IPS-NIHi11 (cell line): ENCODE measurements at places on chromosomes 3 and 15.

DNA sequence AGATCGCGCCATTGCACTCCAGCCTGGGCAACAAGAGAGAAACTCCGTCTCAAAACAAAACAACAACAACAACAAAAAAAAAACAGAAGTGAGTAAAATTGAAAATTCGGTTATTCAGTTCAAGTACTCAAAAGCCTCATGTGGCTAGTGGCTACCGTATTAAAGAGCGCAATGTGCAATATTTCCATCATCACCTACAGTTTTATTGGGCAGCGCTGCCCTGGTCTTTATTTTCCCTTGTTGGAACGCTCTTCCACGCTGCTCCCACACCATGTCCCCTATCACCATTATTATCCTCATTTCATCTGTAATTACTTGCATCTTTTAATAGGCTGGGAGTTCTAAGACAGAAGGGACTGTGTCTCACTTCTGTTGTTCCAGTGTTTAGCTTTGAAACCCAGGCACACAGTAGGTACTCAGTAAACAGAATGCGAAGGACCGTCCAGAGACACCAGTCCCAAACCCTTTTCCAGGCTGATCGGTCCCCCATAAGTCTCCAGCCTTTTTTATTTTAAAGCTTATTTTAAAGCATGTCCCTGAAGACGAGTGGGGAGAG lies 423 bp upstream of the HACD3 start:
- no peak for DNase-seq

GRCh38 chr3:14549256-14549919 lies 9.2 kb upstream of the GRIP2 start:
- DNase-seq = no peak

- DNase-seq = no peak
Observed at GRCh38 chr3:72577190-72577589, 271.1 kb downstream of the SHQ1 start.

- peak; percentile 69 for DNase-seq
Observed at GRCh38 chr3:167406876-167407492, 26.9 kb upstream of the ZBBX start.

GRCh38 chr3:25621087-25621486 lies 43.6 kb downstream of the TOP2B start:
- DNase-seq = no peak

GRCh38 chr3:36698314-36698713 lies 66.0 kb downstream of the DCLK3 start:
- no peak for DNase-seq

DNA sequence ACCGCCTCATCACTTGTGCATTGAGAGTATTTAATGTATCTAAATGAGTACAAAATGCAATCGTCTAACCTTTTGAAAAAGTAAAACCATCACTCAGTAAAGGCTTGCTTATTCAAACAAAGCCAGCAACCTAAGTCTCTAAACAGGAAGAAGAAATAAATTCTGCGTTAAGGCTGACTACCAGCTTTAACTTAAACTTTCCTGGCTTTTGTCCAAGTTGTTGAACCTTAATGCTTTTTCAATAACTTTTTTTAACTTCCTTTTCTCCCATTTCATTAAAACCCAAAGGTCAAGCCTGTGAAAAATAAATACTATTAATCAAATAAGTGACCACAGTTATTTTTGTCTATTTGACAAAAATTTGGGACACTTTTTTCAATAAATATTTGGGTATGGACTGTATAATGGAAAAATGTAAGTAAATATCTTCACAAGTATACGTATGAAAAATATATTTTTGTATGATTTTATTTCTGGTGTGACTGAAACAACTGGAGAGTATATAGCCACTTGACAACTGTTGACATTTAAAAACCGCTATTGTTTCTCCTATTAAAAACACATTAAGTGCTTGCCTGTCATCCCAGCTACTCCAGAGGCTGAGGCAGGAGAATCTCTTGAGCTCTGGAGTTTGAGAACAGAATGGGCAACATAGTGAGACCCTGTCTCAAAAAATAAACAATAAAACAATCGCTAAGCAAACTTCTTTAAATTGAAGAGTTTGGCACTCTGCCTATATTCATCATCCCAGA lies 2.9 kb downstream of the KLHL24 start:
- no peak for DNase-seq

GRCh38 chr3:172511783-172512762 lies 11.2 kb downstream of the TNFSF10 start:
- no peak for DNase-seq

DNA sequence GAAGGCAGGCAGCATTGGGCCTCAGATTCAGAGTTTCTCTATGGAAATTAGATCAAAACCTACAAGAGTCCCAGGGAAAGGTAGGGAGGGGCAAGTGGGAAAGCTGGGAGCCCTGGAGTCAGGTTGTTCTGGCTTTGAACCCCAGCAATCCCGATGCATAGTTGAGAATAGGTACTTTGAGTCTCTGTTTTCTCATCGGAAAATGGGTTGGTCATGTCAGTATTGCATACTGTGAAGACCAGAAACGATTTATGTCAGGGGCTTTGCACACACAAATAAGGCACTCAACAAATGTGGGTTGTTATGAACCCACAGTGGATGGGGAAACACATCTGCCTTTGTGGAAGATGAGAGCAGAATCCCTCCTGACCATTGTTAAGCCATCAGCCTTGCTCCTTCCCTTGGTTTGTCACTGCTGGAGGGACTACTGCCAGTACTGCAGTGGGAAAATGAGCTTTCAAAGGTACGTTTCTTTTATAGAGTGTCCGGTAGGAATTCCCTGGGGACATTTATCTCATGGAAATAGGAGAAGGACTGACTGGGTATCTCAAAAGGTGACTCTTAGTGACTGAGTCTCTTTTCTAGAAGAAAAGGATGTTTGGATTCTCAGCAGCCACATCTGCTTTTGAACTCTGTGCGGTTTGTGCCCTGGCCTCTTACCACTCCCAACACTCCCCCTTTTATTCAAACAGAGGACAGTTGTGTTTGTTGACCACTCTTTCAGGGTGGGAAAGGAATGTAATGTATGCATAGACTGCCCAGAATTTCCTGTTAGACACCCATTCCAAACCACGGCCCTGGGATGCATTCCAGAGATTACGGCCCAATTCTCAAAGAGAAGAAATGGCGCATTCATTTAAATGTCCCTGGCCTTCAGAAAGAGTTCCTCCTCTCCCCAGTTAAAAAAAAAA lies 54.6 kb upstream of the VILL start:
- no peak for DNase-seq

DNA sequence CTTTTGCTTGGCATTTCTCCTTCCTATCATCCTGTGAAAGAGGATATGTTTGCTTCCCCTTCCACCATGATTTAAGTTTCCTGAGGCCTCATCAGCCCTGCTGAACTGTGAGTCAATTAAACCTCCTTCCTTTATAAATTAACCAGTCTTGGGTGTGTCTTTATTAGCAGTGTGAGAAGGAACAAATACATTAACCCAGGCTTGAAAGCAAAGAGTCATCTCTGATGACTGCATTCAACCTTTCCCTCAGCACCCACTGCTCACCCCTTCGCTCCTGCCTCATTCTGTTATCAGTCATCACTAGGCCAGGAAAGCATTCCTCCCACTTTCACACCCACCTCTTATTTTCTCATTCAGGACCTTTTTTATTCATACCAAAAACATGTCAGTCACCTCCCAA lies 59.6 kb upstream of the CASR start:
- no peak for DNase-seq

DNA sequence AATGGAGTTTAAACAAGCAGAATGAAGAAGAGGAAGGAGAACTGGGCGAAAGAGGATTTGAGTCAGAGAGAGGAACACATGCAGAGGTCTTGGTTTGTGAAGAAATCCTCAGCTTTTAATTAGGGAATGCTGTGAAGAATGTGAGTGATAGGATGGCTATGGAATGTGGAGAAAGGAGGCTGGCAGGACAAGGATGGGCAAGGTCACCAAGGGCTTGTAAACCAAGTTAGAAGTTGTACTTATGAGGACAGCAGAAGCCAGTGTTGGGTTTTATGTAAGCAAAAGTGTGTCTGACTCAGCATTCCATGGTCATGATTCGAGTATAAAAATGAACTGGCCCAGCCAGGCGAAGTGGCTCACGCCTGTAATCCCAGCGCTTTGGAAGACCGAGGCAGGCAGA lies 60.0 kb upstream of the IL12A start:
- DNase-seq = peak; percentile 31

DNA sequence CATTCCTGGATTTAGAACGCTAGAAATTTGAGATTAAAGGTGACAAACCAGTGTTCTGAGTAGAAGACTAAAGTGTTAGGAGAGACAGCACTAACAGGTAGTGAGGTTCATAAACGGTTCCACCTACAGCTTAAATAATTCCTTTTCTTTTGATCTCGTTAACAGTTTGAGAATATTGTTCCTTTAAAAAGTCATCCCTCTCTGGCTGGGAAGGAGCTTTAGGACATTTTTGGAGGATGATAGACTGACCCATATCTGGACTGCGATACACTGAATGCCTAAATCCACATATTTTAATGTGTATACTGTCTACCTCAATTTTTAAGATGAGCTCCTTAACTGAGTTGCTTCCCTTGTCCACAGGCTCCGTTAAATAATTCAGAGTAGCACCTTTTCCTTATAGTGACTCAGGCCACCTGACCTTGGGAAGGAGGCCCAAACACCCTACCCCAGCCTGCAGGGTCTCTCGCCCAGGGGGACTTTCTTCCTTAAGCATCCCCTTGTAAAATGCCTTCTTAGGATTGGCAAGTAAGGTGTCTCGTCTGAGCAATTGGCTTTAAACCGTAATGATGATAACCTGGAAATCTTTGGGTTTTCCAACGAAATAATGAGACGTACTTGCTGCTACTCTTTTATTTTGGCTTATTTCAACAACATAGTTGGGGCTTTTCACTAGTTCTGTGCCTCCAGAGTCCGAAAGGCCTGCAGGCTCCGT lies 3.3 kb downstream of the TRIM71 start:
- DNase-seq = no peak

GRCh38 chr15:41620536-41621199 lies 39.5 kb upstream of the MGA start:
- DNase-seq = peak; percentile 63

DNA sequence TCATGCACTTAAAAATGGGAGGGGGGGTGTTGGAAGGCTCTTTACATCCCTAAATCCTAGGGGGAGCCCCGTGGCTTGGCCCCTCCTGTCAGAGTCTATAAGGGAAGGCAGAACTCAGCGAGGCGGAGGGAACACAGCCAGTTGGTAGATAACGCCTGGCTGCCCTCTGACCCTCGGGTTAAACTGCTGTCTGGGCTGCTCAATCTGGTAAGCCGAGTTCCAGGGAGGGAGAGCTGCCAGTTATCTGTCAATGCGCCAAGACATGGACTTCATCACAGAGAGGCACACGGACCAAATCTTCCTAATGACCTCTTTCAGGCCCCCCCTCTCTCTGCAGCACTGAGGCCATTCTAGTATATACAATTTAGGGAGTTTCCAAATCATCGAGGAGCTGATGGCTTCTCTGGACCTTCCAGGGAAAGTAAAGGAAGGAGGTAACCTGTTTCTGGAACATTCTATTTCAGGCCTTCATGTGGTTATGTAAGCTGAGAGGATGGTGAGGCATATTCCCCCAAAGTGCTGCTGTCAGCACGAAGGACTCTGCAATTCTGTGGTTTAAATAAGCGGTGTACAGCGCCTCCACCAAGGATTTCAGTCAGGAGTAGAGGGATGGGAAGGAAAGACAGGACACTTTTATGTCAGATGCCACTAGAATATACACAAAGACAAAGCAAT lies 349.0 kb downstream of the MCTP2 start:
- DNase-seq = no peak

DNA sequence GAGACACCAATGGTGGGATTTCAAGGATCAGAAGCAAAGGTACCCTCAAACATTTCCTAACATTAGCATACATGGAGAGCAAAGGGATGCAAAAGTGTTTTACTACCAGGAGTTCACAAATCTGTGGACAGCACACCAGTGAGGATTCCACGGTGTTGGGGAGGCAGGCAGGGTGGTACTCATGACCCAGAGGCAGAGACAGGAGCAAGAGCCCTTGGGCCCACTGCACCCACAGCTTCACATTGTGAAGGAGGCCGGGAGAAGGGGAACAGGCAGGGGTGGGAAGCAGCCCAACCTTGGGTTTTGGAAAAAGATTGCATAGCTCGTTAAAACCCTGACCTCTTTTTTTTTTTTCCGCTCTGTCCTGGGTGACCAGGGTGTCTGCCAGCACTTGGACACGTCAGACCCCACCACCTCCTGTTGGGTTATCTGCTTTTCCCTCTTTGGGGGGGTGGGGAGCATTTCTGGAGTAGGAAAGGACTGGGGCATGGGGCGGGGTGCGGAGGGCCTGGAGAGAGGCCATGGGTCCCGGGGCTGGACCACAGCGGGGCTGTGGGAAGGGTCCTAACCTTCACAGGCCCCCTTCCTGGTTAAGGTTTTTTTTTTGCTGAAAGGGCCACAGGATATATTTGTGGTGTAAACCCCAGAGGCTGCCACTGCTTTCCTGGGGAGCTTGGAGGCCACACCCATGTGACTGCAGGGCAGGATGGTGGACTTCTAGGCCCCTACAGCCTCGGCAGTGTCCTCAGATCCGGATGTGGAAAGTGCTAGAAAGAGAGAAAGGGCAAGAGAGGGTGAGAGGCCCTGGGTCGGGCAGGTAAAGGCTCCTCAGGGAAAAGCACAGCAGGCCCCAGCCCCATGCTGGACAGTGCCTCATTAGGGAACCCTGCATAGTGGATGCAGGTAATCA lies 12.5 kb downstream of the SH2D7 start:
- no peak for DNase-seq

- peak; percentile 40 for DNase-seq
Observed at GRCh38 chr15:98801234-98801561, 152.9 kb downstream of the IGF1R start.

DNA sequence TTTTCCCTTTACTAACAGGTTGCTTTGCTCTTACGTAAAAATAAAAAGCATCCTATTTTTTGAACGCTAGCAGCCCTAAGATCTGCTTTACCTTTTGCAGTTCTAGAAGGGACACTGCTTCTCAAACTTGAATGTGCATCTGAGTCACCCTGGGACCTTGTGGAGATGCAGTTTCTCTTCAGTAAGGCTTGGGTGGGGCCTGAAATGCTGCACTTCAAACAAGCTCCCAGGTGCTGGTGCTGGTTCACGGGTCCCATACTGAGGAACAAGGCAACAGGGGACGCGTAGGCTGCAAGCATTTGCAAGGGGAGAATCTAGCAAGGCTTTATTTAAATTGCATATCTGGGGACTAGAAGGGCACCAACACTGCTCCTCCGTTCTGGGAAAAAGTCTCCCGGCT lies 30.0 kb downstream of the MB21D2 start:
- no peak for DNase-seq

GRCh38 chr3:140117096-140117526 lies 182.1 kb downstream of the CLSTN2 start:
- DNase-seq = no peak

- no peak for DNase-seq
Observed at GRCh38 chr3:31265646-31266428, 266.9 kb upstream of the STT3B start.

GRCh38 chr3:115281697-115282675 lies 134.9 kb upstream of the ZBTB20 start:
- DNase-seq = no peak

DNA sequence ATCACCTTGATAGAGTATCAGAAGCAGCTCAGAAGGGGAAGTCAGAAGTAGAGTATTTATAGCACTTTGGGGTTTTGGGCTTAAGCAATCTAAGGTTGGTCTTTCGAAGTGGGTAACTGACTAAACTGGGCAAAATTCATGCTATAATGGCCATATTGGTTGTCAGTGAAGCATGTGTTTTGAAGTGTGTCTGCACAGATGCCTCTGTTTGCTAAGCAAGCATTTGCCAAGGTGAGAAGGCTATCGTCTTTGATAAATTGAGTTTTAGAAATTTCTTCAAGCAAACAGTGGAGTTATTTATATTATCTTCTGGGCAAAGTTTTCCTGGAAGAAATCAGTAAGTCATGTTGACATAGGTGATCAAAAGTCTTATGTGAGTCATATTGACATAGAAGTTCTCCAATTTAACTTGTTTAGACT lies 412.8 kb upstream of the TGFBR2 start:
- DNase-seq = no peak

GRCh38 chr3:14915636-14916222 lies 31.7 kb upstream of the NR2C2 start:
- no peak for DNase-seq
